ENCODE measurements at places on chromosomes 7 and 10.

DNA sequence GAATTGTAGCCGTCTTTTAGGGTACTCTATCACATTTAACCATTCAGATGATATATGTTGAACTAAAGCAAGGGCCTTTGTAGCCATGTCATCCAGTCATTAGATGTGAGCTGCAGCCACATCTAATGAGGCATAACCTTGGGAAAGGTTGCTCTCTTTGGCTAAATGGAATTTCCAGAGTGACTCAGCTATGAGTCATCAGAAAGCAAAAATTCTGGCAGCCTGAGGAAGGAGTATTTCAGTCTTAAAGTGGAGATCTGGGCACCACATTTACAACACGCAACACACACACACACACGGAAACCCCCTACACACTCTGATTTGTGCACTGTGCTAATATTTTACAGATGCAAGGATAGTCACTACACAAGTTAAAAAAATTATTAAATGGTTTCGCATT, 176.9 kb upstream of the ZWINT start:
- no peak for DNase-seq

DNA sequence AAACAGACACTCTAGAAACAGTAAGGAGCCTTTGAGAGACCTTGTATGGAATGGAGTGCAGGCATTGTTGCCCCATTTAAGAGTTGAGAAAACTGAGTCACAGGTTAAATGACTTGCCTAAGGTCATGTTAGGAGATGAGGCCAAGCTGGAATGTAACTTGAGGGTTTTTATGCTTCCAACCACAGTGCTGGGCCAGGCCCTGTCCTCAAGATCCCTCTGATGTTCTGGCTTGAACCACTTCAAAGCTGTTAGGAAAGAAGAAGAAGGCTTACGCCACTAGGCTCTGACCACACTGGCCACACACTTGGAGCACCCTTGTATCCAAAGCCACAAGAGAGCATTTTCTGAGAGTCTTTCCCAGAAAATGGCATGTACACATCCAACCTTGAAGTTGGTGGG, 42.7 kb downstream of the PLAU start:
- DNase-seq, result no peak

DNA sequence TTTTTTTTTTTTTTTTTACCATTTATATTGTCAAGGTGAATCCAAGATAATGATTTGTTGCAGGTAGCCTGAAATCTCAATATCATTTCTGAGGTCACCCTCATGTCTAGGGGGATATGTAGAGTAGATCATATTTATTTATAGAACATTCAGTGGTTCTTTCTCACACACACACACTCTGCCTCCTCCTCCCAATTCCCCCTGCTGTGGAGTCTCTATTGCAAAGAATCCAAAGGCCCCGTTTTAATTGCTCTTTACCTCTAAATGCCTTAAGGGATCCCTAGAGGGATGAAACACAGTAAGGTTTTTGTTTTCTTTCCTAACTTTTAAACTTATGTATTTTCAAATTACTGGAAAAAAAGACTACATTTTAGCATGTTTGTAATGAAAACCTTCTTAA, 170.0 kb downstream of the PRKG1 start:
- DNase-seq, result no peak

DNA sequence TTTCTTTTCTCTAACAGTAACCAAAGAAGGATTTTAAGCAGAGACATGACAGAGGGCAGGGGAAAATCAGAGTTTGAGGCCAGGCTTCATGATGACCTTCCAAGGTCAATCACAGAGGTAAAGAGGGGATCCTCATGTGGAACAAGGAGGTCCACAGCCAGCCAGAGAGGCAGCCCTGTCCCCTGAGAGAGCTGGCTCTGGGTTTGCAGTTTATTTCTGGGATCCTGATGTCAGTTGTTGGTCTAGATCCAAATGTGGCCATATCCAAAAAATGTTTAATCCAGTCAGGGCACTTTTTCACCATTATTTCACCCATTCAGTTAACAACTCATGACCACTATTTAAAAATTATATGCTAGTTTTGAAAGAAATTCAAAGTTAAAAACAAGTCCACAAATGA, 45.6 kb downstream of the GPR141 start:
- no peak for DNase-seq

DNA sequence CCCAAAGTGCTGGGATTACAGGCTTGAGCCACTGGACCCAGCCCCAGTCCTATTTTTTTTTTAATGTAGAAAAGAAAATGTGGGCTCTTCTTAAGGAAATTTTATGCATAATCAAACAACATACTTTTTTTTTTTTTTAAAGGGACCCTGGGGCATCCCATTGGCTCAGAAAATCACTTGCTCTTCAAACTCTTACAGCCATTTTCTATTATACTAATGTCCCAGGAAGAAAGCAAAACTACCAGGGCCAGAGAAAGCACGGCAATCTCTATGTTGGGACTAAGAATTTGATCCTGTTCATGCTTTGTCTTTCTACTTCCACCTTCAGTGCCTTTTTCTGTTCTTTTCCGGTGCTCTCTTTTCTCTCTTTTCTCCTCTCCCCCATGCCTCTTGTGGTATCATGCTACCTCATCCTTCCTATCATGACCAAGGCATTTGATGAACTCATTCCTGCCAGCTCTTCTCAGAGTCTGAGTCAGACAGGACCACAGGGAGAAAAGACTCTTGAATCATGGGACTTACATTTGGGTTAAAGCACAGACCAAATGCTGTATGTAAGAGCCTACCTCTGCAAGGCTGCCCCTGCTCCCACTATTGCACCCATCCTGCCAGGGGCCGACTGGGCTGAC, 76.4 kb upstream of the CCNY start:
- DNase-seq, result no peak

- DNase-seq, result no peak
These were observed 6.6 kb downstream of the GNA12 start for GRCh38 chr7:2837496-2837895.

- DNase-seq, result peak; percentile 46
These were observed 8.3 kb upstream of the ZC3HAV1L start for GRCh38 chr7:139043823-139044812.

- no peak for DNase-seq
These were observed 74.6 kb downstream of the PPP1R17 start for GRCh38 chr7:31761646-31762045.

GRCh38 chr10:49364747-49365146, 31.1 kb downstream of the DRGX start:
- no peak for DNase-seq

GRCh38 chr7:139687980-139688632, 89.7 kb downstream of the HIPK2 start:
- no peak for DNase-seq

DNA sequence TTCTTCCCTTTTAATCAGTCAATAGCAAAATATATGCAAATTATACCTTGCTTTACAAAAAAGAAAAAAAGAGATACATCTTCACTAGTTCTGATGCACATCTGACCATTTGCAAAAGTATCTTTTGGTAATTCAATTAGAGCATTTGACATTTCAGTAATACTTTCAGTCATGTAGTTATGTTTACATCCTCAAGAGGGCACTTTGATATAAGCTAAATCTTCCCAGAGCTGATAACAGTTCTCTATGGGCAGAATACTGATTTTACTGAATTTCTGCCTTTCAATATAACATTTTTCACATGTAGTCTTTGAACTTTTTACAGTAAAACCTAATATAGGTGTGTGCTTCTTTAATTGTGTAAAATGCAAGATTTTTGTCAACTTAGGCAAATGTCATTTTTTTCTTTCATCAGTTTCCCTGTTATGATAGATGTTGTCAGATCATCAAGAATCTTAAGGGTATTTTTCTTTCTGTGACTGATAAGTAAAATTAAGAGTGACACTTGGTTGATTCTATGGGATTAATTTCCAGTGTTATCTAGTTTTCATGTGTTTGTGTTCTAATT, 703.5 kb upstream of the SEMA3D start:
- DNase-seq, result no peak

DNA sequence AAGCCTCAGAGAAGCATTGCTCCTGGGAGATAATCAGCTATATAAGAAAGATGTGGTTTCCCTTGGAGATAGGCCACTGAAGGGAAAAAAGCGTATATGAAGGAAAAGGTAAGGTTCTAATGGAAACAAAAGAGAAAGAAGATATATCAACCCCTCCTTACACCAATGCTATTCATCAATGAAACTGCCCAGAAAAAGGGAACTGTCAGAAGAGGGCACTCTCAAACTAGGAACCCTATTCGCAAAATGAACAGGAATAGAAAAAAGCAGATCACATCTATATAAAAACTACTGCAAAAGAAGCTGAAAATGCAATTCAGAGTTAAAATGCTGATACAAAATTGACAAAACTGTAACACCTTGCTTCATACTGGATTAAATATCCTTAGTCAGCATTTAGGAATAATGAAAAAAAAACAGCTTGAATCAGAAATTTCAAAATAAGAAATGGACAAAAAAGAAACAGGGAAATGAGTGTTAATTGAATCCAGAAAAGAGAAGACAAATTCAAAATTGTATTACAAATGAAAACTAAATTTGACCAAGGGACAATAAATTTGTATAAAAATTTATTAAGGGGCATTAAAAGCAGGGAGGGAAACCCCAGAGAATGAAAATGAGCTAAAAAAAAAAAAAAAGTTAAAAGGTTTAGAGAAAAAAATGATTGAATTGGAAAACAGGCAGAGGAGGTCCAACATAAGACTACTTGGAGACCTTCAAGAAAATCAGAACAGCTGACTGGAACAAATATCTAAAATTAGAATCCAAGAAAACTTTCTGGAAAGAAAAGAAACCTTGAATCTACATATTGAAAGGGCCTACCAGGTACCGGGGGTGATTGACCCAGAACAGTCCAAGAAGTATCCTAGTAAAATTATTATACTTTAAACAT, 17.9 kb downstream of the NHLRC2 start:
- no peak for DNase-seq

- DNase-seq, result no peak
These were observed 107.7 kb upstream of the RET start for GRCh38 chr10:42969147-42969546.

DNA sequence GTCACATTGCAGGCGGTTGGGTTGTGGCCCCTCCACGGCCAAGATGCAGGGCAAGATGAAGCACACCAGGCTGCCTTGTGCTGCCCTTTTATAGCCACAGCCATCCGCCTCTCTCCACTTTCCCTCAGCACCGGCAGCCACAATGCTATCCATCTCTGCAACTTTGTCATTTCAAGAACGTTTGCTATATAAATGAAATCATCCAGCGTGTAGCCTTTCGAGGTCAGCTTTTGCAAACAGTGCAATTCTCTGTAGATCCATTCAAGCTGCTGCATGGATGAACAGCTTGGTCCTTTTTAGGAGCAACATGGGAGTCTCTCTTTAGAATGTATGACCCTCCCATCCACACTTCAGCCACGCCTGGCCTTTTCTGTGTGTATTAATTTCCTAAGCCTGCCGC, 6.4 kb upstream of the IL15RA start:
- no peak for DNase-seq

DNA sequence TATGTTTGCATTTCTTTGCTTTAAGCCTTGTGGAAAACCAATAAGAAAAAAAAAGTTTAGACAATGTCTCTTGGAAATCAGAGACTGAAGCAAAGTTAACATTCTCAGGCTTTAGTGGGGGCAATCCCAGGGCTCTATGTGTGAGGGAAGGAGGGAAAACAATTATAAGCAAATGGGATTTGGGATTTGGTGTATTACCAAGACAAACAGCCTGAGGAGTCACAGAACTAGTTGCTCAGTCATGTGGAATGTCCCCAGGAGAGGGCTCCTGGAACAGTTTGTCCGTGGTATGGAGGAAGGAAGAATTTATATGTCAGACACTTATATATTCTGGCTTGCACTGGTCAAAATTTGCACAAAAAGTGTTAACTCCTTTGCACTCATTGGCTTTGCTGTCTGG, 562.9 kb upstream of the TPK1 start:
- no peak for DNase-seq

GRCh38 chr10:129727495-129727894, 236.6 kb downstream of the EBF3 start:
- DNase-seq, result no peak

GRCh38 chr10:102802920-102803534, 34.2 kb downstream of the CYP17A1 start:
- no peak for DNase-seq

DNA sequence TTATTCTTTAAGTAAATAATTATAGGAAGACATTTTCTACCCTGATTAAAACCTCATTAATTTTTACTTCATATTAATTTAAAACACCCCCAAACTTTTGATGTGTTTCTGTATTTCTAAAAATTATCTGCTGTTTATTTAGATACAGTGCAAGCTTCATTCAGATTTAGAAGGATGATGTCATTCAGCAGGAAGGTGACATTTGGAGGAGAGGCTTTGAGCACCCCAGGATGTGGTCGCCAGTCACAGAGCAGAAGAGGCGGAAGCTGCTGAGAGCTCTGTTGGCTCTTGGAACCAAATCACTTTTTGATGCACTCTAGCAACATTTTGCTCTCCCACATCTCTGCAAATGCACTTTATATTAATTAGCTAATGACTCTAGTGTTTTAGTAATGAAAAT, 233.9 kb upstream of the CACNA2D1 start:
- DNase-seq, result no peak

GRCh38 chr10:95352684-95353083, 61.9 kb upstream of the PDLIM1 start:
- no peak for DNase-seq

- DNase-seq, result no peak
These were observed 1.2 kb upstream of the ANLN start for GRCh38 chr7:36388423-36388822.

GRCh38 chr7:1664711-1665548, 5.1 kb upstream of the ELFN1 start:
- DNase-seq, result peak; percentile 46
